ENCODE measurements at places on chromosomes 6 and 20. TPM values are rescaled to one million over a fixed set of nuclear protein-coding genes. Genes with fewer than 3 reads are reported as not detected.

DNA sequence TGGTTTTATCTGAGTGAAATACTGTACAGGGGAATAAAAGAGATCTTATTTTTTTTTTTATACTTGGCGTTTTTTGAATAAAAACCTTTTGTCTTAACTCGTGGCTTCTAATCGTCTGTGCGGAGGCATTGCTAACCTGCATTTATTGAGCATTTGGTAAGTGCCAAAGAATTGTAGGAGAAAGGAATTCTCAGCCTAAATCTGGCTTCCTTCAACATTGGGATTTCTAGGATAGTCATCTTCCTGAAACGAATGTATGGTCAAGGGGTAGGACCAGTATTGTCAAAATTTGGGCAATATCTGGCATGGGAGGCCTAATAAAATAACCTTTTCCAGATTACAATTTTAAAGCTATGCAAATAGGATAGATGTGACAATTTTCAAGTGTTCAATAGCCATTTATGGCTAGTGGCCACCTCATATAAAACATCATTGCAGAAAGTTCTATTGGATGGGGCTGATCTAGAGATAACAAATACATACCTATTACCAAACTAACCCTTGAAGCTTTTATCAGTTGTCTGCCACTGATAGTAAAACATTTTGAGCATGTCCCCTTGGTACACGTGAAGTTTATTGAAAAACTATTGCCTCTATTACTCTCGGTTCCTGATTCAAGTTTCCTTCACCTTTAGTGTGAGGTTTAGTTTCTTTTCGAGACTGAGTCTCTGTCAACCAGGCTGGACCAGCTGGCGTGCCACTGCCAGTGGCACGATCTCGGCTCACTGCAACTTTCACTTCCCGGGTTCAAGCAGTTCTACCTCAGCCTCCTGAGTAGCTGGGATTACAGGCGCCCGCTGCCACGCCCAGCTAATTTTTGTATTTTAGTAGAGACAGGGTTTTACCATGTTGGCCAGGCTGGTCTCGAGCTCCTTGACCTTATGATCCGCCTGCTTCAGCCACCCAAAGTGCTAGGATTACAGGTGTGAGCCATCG, 5.6 kb downstream of the PIM1 start:
- no peak for DNase-seq

GRCh38 chr6:1917626-1918371, 308.1 kb downstream of the FOXC1 start:
- no peak for DNase-seq

GRCh38 chr6:140051521-140052512, 677.4 kb upstream of the CITED2 start:
- DNase-seq, result no peak

BPI gene
- total RNA-seq, result not detected

PRDM1 gene
- total RNA-seq, result 19.6 TPM

- no peak for DNase-seq
Observed at GRCh38 chr6:7879579-7879978, 31.0 kb downstream of the TXNDC5 start.

DNA sequence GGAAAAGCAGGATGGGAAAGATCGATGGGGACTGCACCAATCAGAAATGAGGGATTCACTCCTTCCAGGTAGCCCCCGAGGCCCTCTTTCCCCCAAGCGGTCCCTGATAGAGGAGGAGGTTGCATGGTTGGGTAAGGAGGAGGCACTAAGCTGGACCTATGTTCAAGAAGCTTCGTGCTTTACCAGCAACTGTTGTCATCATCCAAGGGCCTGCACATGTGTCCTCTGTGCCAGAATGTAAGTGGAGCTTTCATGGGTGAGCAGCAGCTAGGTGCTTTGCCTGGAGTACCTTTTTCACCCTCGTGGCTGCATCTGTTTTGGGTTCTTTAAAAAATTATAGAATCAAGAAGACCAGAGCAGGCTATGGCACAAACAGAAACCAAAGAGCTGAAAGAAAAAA, 54.0 kb downstream of the GMPR start:
- DNase-seq, result no peak

EPPIN gene
- not detected for total RNA-seq

FBXL4 gene
- total RNA-seq, result 15.3 TPM

DNA sequence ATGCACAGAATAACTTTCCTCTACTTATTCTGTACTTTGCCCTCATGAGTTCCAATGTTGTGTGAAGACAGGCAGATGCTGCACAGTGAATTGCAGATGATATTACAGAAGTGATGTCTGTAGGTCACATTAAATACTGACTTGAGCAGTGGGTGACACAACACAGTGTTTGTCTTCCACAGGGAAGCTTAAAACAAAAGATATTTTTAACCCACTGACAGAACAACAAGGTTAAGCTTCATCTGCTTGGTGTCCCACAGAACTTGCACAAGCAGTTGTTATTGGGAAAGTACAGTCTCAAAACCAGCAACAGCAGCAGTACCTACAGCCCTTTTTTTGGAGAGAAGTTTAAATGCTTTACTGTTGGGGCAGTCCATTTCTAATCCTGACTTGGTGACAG, 10.5 kb downstream of the SUMO4 start:
- DNase-seq, result no peak
